ENCODE measurements at places on chromosomes 6 and 20. TPM values are rescaled to one million over a fixed set of nuclear protein-coding genes. Genes with fewer than 3 reads are reported as not detected.
A peak's percentile ranks its signal among the peaks of the same experiment; 100 is the strongest.

DNA sequence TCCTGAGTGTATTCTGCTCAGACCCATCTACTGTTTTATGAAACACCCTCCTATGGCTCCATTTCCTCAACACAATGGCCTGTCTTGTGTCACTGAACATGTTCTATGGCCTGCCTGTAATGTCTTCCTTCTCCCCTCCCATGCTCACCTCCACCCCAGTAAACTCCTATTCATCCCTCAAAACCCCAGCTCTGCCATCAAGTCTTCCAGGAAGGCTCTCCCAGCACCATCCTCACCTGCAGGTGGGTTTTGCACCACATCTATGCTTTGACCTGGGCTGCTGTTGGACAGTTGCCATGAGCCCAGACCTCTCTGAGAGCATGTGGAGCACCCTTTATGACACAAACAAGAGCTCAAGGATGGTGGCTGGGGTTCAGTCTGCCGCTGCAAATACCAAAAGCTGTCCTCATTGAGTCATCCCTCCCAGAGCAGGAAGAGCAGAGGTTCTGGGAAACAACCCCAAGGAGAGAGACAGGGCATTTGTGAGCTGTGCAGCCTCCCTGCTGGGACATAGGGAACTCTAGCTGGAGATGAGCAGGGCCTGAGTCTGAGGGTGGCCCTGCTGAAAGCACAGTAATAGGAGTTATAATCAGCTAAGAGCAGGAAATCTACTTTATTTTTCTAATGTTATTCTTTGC is 93.8 kb upstream of the CD93 start:
- no peak for DNase-seq

DNA sequence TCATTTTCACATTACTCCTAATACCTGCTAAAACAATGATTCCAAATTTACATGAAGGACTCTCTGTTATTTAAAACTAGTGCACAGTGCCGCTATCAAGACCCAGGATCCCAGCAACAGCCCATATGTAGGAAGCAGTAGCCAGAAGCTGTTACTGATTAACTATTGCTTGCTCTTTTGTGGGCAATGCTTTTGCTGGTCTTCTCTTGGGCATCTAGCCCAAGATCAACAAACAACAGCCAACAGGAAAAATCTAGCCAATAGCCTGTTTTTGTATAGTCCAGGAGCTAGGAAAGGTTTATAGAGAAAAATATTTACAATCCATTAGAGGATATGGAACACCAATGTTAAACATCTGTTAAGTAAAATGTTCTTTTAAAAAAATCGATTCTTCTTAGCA is 22.1 kb upstream of the TENT5A start:
- DNase-seq = no peak

DNA sequence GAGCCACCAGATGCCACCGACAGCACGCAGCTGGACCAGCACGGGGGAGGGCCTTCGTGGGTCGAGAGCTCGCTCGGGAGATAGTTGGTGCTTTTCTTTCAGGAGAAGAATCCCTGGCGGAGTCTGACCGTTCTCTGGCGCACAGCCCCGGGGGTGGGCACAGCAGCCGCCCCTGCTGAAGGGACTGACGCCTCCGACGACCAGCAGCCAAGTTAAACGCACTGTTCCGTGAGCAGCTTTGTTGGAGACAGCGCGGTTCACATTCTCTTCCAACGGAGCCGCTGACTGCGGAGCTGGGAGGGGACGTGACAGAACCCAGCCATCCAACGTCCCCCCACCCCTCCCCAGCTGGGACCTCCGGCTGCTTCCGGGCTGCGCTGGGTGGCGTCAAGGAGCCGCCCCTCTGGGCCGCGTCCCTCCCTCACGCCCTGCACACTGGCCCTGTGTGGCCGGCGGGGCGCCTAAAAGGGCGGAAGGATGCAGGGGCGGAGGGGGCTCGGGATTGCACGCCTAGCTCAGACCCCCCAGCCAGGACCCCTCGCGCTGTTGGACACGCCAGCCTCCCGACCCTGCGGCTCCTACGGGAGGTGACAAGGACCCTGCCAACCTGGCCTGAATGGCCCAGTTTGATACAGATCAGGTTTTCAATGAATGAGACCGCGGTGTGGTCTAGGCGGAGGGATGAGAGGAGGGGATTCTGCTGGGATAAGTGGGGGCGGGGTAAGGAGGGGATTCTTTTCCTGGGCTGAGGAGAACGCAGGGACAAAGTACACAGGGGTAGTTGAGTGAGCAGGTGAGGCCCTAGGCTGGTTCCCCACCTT is 36.4 kb upstream of the KHDC1 start:
- peak; percentile 31 for DNase-seq

DNA sequence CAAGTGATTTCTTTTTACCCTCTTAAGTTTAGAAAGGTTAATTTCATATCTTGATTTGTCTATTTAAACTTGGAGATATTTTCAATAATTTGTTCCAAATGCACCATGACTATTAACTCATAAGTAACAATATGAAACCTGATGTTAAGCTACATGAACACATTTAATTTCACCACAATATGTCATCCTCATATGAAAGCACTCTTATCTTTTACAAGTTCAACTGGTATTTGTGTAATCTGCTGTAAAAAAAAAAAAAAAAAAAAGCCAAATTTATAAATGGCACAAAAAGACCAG is 110.4 kb downstream of the HFE start:
- no peak for DNase-seq

DNA sequence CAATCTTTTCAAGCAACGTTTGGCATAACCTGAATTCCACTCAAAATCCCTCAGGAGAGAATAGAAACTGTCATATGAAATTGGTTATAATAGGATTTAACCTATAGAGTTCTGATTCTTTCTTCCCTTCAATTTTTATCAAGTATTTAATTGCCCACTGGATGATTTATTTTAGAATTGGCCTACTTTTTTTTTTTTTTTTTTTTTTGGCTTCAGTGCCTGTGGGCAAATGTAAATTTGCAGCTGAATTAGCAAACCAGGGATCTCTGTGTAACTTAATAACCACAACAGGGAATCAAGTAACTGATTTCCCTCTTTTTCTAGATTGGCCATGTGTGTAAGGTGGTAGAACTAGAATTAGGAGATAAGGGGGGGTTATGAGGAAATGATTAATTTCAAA is 157.0 kb downstream of the SOX4 start:
- DNase-seq = no peak

DNA sequence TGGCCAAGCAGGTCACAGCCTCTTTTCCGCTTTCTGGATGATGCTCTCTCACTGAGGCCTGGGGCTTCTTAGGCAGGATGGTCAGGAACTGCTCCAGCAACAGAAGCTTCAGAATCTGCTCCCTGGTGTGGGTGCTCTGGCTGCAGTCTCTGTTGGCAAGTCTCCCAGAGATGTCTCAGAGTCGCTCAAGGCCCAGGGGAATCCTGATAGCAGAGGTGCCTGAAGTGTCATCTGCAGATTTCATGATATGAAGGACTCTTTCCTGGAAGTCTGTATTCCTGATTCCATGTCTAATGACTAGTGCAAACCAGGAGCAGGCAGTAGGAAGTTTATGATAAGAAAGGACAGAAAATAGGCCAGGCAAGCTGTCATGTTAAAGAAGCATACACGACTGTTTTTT is 20.3 kb downstream of the ZSCAN31 start:
- DNase-seq = no peak

DNA sequence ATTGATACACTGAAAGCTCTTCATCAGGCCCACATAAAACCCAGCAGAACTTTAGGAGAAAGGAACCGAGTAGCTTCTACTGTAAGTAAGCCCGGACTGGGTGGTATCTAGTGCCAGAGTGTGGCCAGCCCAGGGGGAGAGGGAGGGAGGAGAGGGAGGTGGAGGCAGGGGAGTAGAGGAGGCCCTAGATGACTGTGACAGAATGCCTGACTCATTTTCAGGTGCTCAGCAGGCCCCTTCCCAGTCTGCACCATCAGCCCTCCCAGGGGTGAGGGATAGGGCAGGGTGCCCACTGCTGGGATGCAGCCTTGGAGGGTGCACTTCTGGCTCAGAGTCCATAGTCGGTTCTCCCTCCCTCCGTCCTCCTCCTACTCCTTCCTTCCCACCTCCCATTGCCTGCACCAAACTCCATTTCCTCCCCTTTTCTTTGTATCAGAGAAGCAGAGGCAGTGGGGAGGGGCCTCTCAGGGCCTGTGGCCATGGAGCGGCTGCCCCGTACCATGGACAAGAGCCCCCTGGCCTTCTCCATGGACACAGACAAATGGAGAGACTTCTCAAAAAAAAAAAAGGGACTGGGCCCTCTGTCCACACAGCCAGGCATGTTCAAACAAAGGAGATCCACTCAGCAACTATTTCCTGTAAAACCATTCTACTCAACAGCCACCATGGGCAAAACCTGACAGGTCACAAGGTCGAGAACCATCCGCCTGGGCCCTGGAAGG is 184.9 kb upstream of the SNX9 start:
- no peak for DNase-seq

DNA sequence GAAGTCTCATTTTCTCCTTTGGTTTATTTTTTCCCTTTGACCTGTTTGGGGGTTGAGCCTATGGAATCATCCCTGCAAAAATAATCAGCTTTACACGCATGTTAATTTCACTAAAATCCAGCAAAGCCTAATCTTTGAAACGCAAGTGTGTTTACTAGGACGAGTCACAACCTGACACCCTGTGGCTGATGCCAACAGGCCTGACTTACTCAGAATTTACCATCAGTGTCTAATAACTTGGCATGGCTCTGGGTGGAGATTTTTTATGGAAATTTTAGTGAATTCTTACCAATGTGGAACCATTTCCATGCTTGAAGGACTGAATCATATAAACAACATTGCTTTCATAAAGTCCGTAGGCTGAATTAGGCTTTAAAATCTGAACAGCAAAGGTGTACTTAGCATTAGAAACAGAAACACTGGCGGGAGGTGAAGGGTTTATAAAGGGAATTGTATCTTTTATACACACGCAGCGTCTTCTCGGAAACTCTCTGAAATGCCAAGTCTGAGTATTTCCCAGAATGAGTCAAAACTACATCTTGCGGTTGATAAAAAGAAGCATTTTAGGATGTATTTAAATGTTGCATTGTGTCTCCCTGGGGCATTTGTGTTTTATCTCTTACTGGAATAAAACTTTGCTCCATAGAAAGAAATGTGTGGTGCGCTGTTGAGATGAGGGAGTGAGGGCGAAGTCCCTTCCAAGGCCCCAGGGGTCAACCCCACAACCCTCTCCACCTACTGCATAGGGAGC is 81.2 kb downstream of the DACT2 start:
- no peak for DNase-seq

- DNase-seq = peak; percentile 13
Measured at GRCh38 chr6:170150590-170150945, 140.3 kb downstream of the DLL1 start.

DNA sequence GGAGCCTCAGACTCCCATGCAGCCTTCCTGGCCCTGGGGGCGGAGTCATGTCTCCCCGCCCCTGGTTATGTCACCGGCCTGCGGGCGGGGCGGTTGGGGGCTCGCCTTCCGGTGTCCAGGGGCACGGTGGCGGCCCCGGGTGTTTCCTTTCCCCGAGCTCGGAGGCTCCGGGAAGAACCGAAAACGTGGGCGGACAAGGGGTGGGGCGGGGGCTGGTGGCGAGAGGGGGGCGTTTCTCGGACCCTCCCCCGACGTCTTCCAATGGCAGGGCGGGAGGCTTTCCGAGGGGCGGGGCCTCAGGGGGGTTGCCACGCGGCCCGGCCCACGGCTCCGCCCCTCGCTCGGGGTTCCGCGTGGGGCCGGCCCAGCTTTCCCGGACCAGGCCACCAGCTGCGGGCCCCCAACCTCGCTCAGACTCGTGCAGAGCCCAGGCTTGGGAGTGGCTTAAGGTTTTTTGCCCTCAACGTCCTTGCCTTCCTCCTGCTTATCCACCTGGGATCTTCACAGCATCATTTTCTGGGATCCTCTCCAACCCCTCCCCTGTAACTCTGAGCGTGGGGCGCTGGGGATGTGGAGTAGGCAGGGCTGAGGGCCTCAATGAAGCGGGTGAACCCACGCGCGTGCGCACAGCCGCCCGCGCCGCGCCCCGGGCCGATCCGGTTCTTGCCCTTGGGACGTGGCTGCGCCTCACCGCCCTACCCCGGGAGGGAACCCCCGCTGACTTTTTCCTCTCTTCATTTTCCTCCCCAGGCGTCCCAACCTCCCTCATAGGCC is 2.1 kb upstream of the NRN1 start:
- DNase-seq = peak; percentile 84

GRCh38 chr20:32119734-32120133 is 10.2 kb downstream of the TM9SF4 start:
- DNase-seq = no peak

DNA sequence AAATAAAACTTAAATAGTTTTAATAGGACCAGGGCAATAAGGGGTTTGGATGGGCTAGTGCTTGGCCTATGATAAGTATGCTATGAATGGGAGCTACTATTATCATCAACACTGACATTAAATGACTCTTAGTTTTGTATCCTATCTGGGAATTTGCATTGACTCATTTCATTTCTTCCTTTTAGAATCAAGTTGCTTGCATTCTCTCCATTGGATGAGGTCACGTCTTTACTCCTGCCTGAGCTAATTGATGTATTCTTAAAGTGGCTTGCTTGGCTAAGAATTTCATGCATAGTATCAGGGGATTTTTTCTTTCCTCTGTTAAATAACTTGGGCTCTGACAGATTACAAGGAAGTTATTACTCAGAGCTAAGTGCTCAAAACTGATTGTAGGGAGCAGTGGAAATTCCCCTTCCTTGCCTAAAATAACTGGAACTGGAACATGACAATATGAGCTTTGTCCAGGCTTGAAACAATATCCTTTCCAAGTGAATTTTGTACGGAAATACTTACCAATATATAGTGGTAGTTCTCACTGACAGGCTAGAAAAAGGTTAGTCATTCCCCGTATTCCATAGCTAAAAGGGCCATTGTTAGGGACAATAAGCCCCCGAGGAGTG is 169.9 kb downstream of the BCAS1 start:
- no peak for DNase-seq

GRCh38 chr20:55160996-55161395 is 685.6 kb downstream of the DOK5 start:
- no peak for DNase-seq

- DNase-seq = no peak
Measured at GRCh38 chr6:53888931-53889330, 94.1 kb downstream of the LRRC1 start.

- DNase-seq = no peak
Measured at GRCh38 chr6:123997223-123997622, 193.6 kb downstream of the NKAIN2 start.

- DNase-seq = no peak
Measured at GRCh38 chr20:13934992-13935894, 55.2 kb downstream of the SEL1L2 start.

DNA sequence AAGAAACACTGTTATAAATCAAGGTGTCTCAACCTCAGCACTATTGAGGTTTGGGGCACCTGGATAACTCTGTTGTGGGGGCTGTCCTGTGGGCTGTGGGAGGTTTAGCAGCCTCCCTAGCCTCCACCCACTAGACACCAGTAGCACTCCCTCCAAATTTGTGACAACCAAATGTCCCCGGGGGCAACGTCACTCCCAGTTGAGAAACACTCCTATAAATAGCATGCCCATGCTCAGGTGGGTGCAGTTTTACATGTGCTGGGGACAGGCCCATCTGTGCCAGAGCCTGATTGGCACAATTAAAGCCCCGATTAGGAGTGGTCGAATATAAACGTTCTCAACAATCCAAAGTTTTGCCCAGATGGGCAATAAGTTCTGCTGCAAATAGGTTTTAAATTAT is 78.9 kb downstream of the FAM50B start:
- DNase-seq = no peak

The LY6G5C gene
- polyA plus RNA-seq = 5.0 TPM

The RUNX2 gene
- 0.34 TPM for polyA plus RNA-seq

The ACTL10 gene
- polyA plus RNA-seq = 0.27 TPM

The GRIK2 gene
- polyA plus RNA-seq = 7.6 TPM

The MCCD1 gene
- polyA plus RNA-seq = not detected

The CCR6 gene
- polyA plus RNA-seq = not detected

The EEF1A1 gene
- 2,506 TPM for polyA plus RNA-seq

The IMPG1 gene
- polyA plus RNA-seq = not detected

The AGPAT4 gene
- 1.5 TPM for polyA plus RNA-seq

The PNPLA1 gene
- not detected for polyA plus RNA-seq

The TMC2 gene
- not detected for polyA plus RNA-seq

All from right cardiac atrium (tissue), 5 donors.